ENCODE measurements at places on chromosomes 4 and X.

DNA sequence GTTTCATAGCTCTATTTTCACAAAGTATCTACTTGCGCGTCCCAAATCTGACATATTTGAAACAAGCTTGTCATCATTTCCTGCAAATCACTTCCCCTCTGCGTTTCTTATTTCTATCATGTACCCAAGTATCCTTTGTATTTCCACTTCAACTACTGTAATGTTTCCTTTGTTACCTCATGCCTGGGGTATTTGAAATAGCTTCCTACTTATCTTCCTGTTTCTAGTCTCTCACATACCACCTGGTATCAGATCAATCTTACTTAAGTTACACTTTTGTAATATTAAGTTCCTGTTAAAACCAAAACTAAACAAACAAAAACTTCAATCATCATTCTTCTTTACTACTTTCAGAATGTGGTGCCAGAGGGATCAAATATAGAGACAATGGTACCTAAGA, 93.6 kb upstream of the SMAD1 start:
- DNase-seq, result no peak

DNA sequence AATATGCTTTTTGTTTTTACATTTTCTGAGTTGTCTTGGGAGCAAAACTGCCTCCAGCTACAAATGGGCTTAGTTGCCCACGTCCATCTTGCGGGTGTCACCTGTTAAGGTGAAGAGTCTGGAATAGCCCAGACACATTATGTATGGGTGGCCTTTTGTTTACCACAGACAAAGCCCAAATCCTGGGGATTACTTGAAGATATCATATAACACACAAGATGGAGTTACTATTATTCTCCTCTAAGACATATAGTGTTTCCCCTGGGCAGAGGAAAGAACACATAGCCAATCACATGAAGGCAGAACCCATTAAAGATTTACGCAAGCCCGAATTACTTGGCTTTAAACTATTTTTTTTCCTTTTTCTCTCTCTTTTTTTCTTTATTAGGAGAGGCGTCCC, 625.6 kb upstream of the FAM241A start:
- DNase-seq, result no peak

GRCh38 chrX:33908898-33909297, 223.2 kb downstream of the FAM47A start:
- DNase-seq, result no peak

- DNase-seq, result no peak
Observed at GRCh38 chr4:158056689-158057245, 116.1 kb downstream of the GASK1B start.

- DNase-seq, result no peak
Observed at GRCh38 chrX:109720947-109721346, 12.1 kb downstream of the ACSL4 start.

DNA sequence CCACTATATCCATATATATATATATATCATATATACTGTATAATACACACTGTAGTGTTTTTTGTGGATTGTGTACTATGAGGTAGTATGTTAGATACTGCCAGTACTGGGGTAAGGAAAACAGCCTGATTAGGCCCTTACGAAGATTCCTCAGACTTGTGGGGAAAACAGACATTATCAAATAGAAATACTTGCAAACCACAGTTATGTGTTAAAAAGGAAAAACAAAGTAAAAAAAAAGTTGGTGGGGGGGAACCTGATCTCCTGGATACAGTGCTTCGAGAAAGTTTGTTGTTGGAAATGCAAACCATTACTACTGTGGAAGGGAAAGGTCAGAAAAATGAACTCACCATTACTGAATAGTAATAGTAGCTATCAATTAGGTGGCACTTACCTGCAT, 53.0 kb downstream of the PKD2 start:
- DNase-seq, result no peak

DNA sequence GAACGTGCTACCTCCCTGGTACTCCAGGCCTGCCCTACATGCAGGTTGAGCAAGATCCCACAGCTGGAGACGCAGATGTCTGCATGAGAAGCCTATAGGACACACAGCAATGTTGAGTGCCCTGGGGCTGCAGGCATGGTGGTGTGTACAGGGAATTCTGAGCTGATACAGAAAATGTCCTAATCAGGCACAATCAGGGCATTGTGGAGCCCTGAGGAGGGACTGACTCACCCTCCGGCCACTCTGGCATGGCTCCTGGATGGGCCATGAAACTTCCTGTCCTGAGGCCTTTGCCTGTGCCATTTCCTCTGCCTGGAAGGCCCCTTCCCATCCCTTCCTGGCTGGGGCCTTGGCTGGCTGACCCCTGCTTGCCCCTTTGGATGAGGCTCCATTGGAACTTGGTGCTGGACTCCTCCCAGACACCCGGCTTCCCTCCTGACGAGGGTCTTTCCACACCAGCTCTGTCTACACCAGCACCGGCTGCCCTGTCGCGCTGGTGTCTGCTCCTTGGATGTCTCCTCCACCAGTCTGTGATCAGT, 16.7 kb upstream of the AFAP1 start:
- DNase-seq, result no peak

GRCh38 chr4:3312362-3312761, 19.5 kb downstream of the RGS12 start:
- DNase-seq, result no peak

DNA sequence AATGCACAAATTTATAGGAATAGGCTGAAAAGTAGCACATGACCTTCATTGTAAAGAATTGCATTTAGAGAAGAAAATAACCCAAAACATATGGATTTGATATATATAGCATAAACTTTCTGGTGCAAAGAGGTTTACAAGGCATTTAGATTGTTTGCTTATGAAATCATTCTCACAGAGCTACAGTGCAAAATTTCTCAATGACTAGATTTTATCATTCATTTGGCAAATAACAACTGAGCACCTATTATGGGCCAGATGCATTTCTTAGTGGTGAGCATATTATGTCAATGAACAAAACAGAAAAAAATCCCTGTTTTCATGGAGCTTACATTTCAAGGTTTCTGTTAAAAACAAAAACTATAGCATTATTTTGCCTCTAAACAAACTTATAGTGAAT, 34.1 kb upstream of the TNIP3 start:
- DNase-seq, result no peak

DNA sequence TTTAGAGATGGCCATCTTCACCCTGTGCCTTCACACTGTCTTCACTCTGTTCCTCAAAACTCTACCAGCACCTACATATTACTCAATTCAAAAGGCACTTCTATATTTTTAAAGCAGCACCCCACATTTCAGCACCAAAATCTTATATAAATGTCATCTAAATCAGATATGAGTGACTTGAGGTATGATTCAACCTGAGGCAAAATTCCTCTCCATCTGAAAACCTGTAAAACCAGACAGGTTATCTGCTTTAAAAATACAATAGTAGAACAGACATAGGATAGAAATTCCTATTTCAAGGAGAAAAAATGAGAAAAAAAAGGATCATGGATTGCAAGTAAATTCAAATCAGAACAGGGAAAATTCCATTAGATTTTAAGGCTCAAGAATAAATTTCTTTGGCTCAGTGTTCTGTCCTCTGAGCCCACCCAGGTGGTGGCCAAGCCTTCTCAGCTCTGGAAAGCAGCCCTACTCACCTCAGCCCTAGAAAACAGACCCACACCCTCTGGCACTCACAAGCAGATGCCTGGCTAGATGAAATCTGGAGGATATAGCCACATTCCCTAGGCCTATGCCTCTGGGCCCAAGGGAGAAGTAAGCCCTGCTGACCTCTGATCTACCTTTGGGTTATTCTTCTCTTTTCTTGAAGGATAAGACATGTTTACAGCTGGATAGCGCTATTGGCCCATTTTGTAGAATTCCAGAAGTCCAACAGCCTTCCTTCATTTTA, 240.4 kb upstream of the ZCCHC13 start:
- DNase-seq, result no peak

DNA sequence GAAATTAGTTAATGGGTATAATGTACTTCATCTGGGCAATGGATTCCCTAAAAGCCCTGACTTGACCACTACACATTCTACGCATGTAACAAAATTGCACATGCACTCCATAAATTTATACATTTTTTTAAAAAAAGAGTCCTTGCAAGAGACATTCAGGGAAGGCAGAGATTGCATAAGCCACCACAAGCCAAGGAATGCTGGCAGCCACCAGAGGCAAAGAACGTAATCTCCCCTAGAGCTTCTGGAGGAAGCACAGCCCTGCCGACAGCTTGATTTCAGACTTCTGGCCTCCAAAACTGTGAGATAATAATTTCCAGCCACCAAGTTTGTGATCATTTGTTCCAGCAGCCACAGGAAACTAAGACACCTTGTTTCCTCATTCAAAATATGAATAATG, 185.6 kb upstream of the GALNT7 start:
- DNase-seq, result no peak

- DNase-seq, result no peak
Observed at GRCh38 chr4:108054025-108054638, 64.4 kb downstream of the HADH start.

Data from AG09309 (cell line).